ENCODE measurements at places on chromosomes 3 and 15. TPM values are rescaled to one million over a fixed set of nuclear protein-coding genes. Genes with fewer than 3 reads are reported as not detected.
A peak's percentile ranks its signal among the peaks of the same experiment; 100 is the strongest.

SLC4A7 gene
- 69.0 TPM for total RNA-seq

IQCB1 gene
- 47.2 TPM for total RNA-seq

ADAMTS7 gene
- 62.9 TPM for total RNA-seq

CCR3 gene
- total RNA-seq = not detected

ALDH1L1 gene
- total RNA-seq = 0.49 TPM

ZNF502 gene
- total RNA-seq = not detected

GOLGA6B gene
- not detected for total RNA-seq

MST1R gene
- total RNA-seq = 2.6 TPM

CYP8B1 gene
- total RNA-seq = not detected

GPR156 gene
- 2.4 TPM for total RNA-seq

ZNF662 gene
- total RNA-seq = not detected

CHSY1 gene
- total RNA-seq = 49.7 TPM

NAALADL2 gene
- 4.3 TPM for total RNA-seq

DNAJC19 gene
- total RNA-seq = 63.0 TPM

CACNA1D gene
- total RNA-seq = 1.1 TPM

GRCh38 chr3:197730200-197730599 lies 6.5 kb downstream of the RUBCN start:
- no peak for DNase-seq

GRCh38 chr3:172185907-172186306 lies 146.5 kb downstream of the FNDC3B start:
- DNase-seq = no peak

DNA sequence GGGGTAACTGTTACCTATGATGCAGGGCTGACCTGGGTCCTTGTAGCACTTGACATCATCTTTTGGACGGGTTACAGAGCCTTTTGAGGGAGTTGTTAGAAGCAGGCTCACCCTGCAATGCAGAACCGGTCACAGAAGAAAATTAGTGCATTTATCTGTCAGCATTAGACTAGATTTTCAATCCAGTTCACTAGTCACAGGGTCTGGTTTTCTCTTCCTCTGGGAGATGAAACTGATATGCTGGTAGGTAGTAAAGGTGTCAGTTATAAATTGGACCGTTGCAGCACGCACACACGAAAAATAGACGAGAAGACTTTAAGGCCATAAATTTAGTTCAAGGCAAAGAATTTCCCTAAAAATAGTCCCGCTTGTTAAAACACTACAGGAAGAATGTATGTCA lies 532.3 kb upstream of the ATP11B start:
- DNase-seq = no peak

- no peak for DNase-seq
Observed at GRCh38 chr15:56978898-56979662, 60.6 kb downstream of the TCF12 start.

DNA sequence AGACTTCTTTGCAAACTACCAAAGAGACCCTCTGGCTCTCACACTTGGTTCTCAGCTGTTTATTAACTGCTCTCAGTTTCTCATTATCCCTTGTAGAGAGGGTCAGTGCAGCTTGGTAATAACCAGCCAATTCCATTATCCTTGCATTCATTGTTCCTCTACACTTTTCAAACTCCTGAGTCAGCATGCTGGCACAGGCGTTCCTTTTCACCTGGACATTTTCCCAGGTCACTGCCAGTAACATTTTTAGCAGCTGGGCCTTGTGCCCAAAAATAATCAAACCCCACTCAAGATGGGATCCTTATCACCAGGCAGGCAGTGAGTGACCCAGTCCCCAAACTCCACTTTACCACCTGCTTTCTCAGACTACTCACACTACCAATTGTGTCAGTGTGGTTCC lies 4.8 kb upstream of the SUMF1 start:
- no peak for DNase-seq

- no peak for DNase-seq
Observed at GRCh38 chr3:183375787-183376186, 52.6 kb downstream of the MCF2L2 start.

DNA sequence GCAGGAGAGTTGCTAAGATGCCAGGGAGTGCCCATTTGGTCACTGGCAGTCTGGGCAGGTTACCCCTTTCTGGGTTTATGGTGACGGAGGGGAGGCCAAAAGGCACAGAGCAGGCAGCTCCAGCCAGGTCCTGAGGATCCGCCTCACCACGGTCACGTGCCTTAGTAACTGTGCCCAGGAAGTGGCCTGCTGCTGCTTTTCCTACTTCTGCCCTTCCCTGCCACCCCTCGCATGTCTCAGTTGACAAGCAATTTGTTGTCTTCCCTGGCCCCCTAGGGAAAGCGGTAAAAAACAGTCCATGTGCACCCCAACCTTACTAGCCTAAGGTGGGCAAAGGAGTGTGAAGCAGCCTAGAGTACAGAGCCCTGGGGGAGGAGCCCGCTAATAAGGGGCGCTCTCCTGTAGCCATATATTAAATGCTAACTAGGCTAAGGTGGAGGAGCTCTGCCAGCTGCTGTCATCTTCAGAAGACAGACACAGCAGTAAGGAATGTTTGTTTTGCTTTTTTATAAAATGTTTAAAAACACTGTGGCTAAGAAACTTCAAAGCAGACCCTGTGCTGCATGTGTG lies 9.1 kb upstream of the LIPH start:
- DNase-seq = no peak

DNA sequence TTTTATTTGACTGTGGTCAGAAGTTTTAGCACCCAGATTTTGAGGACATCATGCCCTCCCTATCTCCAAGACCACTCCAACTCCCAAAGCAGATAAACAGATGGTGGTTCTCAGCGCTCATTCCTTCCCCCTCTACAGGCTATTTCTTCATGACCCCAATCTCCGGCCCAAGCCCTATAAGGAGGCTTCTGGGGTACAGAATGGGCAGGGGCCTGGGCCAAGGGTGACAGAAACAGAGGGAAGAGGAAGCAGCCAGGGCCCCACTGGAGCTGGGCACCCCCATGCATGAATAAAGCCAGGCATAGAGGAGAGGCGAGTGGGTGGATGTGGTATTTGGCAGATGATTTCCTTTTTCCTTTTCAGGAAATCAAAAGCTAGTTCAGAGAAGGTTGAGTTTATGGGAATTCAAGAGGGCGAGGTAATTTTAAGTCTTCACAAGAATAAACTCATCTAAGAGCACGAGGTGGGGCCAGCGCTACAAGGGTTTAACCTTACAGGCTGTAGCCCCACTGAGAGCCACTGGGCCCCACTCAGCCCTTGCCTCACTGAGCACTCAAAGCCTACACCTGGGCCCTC lies 104.8 kb upstream of the HERC1 start:
- no peak for DNase-seq

- DNase-seq = no peak
Observed at GRCh38 chr15:68580883-68581155, 2.0 kb downstream of the CORO2B start.

DNA sequence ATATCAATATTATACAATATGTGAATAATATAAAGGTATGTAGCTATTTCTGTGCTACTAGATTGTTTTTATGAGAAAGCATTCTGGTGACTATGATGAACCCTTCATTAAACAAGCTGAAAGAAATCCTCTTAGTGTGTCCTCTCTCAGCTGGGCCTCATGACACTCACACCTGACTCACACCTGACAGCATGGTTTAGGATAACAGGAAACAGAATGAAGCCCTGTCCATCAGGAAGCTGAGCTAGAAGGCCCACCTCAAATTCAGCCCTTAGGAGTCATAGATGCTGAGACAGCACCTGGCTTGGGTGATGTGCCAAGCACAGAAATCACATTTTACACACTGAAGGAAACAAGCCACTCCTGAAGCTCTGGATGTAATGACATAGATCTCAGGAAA lies 30.8 kb downstream of the CHCHD4 start:
- DNase-seq = no peak

DNA sequence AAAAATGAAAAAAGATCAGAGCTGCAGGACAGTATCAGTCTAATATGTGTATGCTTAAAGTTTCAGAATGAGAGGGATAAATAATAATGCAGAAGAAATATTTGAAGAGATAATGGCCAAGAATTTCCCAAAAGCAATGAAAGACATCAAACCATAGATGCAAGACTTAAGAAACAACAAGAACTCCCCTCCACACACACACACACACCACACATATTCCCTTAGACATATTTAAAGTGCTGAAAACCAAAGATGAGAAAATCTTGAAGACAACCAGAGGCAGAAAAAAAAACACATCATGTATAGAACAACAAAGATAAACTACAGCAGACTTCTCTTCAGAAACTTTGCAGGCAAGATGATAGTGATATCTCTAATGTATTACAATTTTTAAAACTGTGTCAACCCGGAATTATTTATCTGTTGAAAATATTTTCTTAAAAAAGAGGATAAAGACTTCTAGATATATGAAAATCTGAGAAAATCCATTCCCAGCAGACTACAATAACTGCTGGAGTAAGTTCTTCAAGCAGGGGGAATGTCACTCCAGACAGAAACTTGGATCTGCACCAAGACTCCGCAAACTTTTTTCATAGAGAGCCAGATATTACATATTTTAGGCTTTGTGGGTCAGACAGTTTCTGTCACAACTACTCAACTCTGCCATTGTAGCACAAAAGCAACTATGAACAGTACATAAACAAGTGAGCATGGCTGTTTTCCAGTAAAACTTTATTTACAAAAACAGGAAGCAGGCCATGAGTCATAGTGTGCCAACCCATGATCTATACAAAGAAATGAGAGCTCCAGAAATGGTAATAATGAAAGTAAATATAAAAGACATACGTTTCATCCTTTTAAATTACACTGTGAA lies 223.4 kb upstream of the CGNL1 start:
- no peak for DNase-seq

GRCh38 chr3:6281662-6282061 lies 579.3 kb upstream of the GRM7 start:
- no peak for DNase-seq

DNA sequence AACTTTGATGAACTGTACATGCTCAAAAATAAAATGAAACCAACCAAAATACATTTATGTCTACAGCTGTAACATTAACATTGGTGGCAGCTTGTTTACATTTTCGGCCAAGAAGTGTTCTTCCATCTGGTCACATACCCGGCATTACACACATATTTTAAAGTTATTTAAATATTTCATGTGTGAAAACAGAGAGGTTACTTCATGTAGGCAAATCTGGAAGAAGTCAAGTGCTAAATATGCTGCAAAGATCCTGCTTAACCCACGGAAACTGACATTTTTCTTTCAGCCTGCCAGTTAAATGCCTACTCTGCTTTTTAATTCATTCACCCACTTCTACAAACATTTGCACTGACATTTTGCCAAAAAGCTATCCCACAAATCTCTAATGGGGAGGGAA lies 69.7 kb downstream of the MB21D2 start:
- DNase-seq = no peak

DNA sequence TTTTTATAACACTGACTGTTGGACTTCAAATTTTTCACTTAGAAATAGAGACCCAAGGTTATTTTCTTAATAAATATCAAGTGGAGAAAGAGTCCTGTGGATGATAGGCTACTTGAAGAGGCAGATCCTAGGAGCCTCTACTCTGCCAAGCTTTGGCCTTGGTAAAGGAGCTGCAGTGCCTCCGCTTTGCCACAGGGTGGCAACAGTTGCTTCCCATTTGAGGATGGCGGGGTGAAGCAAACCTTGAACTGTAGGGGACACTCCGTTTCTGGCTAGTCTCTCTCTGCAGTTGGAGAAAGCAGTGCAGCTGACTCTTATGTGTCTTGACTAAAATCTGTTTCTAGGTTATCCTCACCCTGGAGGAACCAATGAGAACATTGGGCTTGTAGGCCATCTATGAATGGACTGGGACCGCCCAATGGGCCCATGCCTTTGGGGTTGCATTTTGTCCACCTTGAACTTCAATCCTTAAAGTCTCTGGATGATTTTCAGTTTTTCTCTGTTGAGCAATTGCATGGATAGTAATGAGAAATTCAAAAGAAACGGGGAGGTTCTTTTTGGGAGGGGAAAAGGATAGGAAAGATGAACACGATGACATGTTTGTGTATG lies 9.8 kb downstream of the SCG5 start:
- DNase-seq = peak; percentile 48

DNA sequence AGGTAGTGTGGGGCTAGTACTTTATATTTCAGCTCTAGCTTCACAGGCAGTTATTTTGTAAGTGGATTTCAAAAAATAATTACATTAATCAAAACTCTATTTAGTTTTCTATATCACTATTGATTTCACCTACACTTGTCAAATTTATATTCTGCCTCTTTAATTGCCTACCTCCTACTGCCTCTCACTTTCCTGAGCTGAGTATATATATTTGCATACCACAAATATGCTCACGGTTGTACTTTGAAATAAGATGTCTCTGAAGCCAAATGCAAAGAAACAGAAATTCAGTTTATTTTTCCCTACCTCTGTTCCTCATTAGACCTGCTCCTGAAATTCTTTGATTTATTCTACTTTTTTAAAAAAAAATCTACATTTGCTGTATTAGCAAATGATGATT lies 309.3 kb upstream of the TGFBR2 start:
- DNase-seq = no peak

DNA sequence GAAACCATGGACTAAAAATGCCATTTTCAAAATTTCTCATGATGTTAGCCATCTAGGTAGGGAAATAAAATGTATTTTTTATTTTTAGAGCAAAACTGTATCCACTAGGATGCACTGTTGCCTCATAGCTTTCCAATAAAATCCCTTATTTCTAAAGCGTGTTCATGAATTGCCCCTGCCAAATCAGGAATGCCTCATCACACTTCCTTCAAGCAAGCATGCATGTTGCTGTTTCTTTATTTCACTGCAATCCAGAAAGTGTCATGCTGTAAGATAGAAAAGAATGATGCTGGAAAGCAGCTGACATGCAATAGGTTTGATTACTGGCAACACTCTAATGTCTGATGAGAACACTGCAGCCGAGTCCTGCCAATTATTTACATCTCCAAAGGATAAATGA lies 239.5 kb downstream of the CHL1 start:
- no peak for DNase-seq

DNA sequence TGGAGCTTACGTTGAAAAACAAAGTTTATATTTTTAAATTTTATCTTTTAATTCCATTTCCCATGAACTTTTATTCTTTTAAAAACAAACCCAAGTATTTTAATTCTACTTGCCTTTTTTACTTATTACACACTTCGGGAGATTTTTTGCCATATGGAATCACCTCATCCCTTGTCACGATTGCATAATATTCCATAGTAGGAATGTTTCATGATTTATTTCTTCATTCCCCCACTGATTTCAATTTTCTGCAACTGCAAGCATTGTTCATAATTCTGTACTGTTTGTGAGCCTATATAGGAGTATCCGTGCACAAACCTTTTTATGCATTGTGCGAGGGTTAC lies 574 bp upstream of the SLC25A36 start:
- DNase-seq = no peak

GRCh38 chr3:44160818-44161217 lies 80.9 kb upstream of the TOPAZ1 start:
- DNase-seq = no peak

GRCh38 chr3:195591220-195591619 lies 7.5 kb upstream of the APOD start:
- no peak for DNase-seq

- DNase-seq = no peak
Observed at GRCh38 chr3:38129058-38129457, 7.9 kb downstream of the ACAA1 start.

GRCh38 chr15:68565726-68566125 lies 13.1 kb upstream of the CORO2B start:
- DNase-seq = no peak

GRCh38 chr15:101556273-101556672 lies 66.8 kb upstream of the PCSK6 start:
- no peak for DNase-seq

Data from neural crest cell (in vitro differentiated cells).